ENCODE measurements at places on chromosomes 7 and 10. TPM values are rescaled to one million over a fixed set of nuclear protein-coding genes. Genes with fewer than 3 reads are reported as not detected.

The ITGA8 gene
- total RNA-seq = not detected

The ESYT2 gene
- 60.6 TPM for total RNA-seq

The STEAP4 gene
- 0.03 TPM for total RNA-seq

The H2AZ2 gene
- total RNA-seq = 180 TPM

The LDB3 gene
- total RNA-seq = not detected

The CTAGE15 gene
- total RNA-seq = 2.5 TPM

The CDHR1 gene
- total RNA-seq = 1.8 TPM
